ENCODE measurements at places on chromosomes 4 and X. TPM values are rescaled to one million over a fixed set of nuclear protein-coding genes. Genes with fewer than 3 reads are reported as not detected.

The TMPRSS11B gene
- total RNA-seq: not detected

The RIBC1 gene
- 0.32 TPM for total RNA-seq

The CACNA1F gene
- not detected for total RNA-seq

The PALLD gene
- 188 TPM for total RNA-seq

The GUCY1A1 gene
- total RNA-seq: 0.43 TPM

The LGI2 gene
- not detected for total RNA-seq

The REPS2 gene
- 0.43 TPM for total RNA-seq

Measured in fibroblast of villous mesenchyme (primary cell).